Motor neuron (in vitro differentiated cells): ENCODE measurements at places on chromosomes 4 and X. TPM values are rescaled to one million over a fixed set of nuclear protein-coding genes. Genes with fewer than 3 reads are reported as not detected.

SLC10A6 gene
- not detected in 2 replicates for total RNA-seq

F8A2 gene
- not detected in 2 replicates for total RNA-seq

DNA sequence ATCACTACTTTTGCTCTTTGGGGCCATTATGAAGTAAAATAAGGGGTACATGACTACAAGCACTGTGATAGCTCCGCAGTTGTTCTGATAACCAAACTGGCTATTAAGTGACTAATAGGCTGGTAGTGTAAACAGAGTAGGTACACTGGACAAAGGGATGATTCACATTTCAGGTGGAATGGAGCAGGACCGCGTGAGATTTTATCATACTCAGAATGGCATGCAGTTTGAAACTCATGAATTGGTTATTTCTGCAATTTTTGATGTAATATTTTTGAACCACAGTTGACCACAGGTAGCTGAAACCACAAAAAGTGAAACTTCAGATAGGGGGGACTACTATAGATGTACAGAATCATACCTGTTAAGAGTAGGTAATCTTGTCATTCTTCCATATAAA is 55.8 kb downstream of the PAK3 start:
- no peak for ATAC-seq

RLIM gene
- 46.8 and 48.0 TPM in 2 replicates for total RNA-seq

- no peak for ATAC-seq
Measured at GRCh38 chr4:188012426-188012945, 16.9 kb downstream of the ZFP42 start.

NXF2B gene
- total RNA-seq: not detected in 2 replicates

INTU gene
- total RNA-seq: 8.7 and 10.1 TPM in 2 replicates

DNA sequence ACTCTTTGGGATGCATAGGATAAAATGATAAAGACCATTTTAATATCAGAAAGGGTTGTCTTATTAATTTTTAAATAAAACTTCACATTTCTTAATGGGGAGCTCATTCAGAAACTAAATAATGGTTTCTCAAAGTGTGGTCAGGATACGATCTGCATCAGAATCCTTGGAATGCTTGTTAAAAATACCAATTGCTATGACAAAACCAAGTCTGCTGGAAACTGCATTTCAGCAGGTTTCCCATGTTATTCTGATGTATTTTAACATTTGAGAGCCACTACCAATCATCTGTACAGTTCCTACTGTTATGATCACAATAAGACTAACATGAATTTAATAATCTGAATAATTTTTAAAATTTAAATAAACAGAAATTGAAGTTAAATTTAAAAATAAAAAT is 115.1 kb downstream of the SOWAHB start:
- no peak for ATAC-seq

GRCh38 chrX:16601885-16602284 is 48.1 kb upstream of the S100G start:
- no peak for ATAC-seq

DNA sequence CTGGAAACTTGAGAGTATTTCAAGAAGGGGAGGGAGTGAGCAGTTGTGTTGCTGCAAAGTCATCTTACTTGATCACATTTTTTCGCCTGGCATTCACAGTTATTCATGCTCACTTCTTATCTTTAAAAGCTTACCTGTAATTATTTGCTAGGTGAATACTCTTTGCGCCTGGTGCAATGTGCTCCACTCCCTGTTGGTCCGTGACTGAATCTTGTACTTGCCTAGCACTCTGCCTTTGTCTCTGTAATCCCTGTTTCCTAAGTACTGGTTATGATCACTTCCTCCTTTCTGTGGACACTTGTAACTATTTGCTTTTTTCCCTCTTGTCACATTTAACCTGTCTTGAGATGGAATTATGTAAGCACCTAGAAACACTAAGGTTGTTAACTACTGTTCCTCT is 5.8 kb downstream of the BMP2K start:
- no peak for ATAC-seq

GPR119 gene
- total RNA-seq: not detected in 2 replicates

- ATAC-seq: peak; percentile 17
Measured at GRCh38 chrX:130916636-130917422, 13.8 kb upstream of the ENOX2 start.

- no peak for ATAC-seq
Measured at GRCh38 chrX:15680401-15680800, 15.8 kb upstream of the CLTRN start.

KIAA0232 gene
- total RNA-seq: 33.7 and 36.7 TPM in 2 replicates

PRSS12 gene
- 8.3 and 9.4 TPM in 2 replicates for total RNA-seq

- no peak for ATAC-seq
Measured at GRCh38 chr4:6008092-6008551, 10.1 kb downstream of the C4orf50 start.

DNA sequence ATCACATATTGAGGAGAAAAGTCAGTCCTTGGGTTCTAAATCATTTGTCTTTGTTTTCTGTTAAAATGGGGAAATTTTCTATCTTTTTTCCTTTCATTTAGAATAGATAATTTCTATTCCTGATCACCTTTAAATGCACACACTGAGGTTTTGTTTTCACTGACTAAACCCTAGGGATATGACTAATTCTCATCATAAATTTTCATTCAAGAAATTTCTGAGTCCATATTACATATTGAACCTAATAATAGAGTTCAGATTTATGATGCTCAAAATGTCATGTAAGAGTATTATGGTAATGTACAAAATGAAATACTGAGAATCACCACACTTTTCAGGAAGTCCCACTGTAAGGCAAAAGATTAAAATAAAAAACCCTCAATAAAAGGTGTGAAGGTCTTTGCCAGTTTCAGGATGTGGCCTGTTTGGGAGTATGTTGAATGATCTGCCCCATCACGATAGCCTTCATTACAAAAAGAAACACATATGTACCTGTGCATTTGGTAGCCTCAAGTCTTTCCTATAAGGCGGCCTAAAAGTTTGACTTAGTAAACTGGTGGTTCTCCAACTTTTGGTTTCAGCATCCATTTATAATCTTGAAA is 49.4 kb downstream of the LEF1 start:
- no peak for ATAC-seq

GRCh38 chrX:50723006-50723405 is 91.0 kb downstream of the SHROOM4 start:
- ATAC-seq: no peak

GRCh38 chrX:124435616-124436015 is 89.3 kb downstream of the SH2D1A start:
- ATAC-seq: peak; percentile 30

- ATAC-seq: peak; percentile 69
Measured at GRCh38 chr4:1793496-1793840, 375 bp downstream of the FGFR3 start.

- no peak for ATAC-seq
Measured at GRCh38 chr4:119585771-119586170, 42.8 kb downstream of the PDE5A start.

GRCh38 chr4:70691661-70692060 is 3.3 kb downstream of the UTP3 start:
- no peak for ATAC-seq

- ATAC-seq: peak; percentile 82
Measured at GRCh38 chr4:162061214-162061613, 102.6 kb downstream of the FSTL5 start.

- ATAC-seq: no peak
Measured at GRCh38 chr4:110854021-110854678, 231.3 kb upstream of the PITX2 start.

DNA sequence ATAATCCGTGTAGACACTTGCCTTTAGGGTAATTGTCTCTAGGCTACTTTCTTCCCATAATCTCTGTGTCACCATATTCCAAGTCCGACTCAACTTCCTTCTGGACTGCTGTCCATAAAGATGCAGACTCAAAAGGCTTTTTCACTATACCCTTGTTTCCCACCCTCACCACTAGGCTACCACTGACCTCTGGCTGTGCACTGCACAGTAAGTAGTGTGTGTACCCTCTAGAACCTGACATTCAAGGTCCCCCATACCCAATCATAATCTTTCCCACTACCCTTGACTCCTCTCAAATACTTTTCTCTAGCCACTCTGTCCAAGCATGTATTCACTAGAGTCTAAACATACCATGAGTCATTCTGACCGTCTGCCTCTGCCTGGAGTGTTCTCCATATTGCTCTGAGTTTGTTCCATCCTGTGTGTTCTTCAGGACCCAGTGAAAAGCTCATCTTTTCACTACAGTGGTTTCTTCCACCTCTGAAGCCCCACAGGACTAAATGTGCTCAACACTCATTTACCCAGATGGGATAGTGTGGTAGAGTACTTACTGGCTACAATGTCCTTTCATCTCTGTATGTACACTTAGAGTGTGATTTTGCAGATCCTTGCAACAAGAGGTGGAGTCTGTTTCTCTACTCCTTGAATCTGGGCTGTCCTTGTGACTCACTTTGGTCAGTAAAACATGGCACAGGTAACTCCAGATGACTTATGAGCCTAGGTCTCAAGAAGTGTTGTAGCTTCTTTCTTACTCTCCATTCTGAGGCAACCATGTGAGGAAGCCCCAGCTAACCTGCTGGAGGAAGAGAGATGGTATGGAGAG is 17.4 kb downstream of the JADE3 start:
- no peak for ATAC-seq

MAGEE2 gene
- 0.27 and 0.33 TPM in 2 replicates for total RNA-seq

- no peak for ATAC-seq
Measured at GRCh38 chr4:169342159-169342860, 71.6 kb upstream of the SH3RF1 start.
